Stimulated activated CD4-positive, alpha-beta T cell treated with anti-CD3 and anti-CD28 coated beads, Interleukin-1b, Interleukin-23, amount 100 ng/mL, for 1 hour (primary cell): ENCODE measurements at places on chromosomes 12 and 14.

DNA sequence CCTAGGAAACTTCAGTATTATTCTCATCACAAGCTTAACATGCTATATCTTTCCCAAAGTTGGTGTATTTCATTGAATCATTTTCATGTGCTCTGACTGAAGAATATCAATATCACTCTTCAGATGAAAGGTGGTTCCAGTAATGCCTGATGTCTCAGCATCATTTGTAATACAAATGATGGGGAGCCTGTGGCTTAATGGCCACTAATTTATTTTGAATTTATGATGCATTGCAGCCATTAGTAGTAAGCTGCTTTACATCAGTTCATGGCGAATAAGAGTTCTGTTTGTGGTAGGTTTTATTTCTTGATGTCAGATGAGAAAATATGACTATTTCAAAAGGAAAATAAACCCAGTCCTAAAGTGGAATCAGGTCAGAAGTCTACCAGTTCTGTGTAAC lies 139.4 kb downstream of the SLC16A7 start:
- no peak for DNase-seq

- no peak for DNase-seq
These were observed 113.0 kb downstream of the UNC79 start for GRCh38 chr14:93543766-93544165.

- no peak for DNase-seq
These were observed 77.7 kb downstream of the ETNK1 start for GRCh38 chr12:22702690-22703089.

DNA sequence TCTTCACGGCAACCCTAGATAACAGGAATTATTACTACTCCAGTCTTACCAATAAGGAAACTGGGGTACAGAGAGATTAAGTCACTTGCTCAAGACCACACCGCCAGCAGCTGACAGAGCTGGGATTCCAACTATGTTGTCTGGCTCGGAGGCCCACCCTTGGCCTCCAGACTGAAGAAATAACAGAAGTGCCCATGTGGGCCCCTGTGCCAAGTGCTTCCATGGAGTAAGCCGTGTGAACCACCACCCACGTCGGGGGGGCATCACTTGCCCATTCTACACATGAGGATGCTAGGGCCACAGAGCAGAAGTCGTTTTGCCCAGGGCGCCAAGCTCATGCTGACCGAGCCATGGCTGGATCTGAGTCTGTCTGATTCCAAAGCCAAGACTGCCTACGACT lies 926 bp upstream of the CMKLR1 start:
- no peak for DNase-seq

DNA sequence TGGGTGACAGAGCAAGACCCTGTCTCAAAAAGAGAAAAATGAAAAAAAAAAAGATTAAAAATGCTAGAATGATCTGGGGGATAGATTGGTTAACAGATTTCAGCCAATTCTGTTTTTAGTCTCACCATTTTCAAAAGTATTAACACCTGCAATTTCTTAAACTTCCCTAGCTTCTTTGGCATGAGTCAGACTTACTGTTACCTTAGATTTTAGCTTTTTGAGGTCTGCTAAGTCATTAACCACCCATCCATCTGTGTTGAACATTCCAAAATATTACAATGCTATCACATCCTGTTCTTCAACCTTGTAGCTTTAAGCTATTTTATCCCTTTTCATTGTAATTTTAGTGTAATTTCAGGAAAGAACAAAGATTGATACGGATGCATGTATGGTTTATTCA lies 59.3 kb downstream of the PPP1R13B start:
- DNase-seq: no peak

- no peak for DNase-seq
These were observed 4.7 kb upstream of the CISTR start for GRCh38 chr12:53756300-53757100.

- no peak for DNase-seq
These were observed 11.1 kb downstream of the EXOC3L4 start for GRCh38 chr14:103105580-103106150.

GRCh38 chr12:102119674-102120563 lies at the start of the genes NUP37 and PARPBP:
TSS of gene NUP37 (minus strand) at chr12:102120114. CDS start at chr12:102118518, 1,596 bp downstream.
TSS of gene PARPBP (plus strand) at chr12:102120183. CDS start at chr12:102123889, 3,706 bp downstream.
- DNase-seq: peak; percentile 68

DNA sequence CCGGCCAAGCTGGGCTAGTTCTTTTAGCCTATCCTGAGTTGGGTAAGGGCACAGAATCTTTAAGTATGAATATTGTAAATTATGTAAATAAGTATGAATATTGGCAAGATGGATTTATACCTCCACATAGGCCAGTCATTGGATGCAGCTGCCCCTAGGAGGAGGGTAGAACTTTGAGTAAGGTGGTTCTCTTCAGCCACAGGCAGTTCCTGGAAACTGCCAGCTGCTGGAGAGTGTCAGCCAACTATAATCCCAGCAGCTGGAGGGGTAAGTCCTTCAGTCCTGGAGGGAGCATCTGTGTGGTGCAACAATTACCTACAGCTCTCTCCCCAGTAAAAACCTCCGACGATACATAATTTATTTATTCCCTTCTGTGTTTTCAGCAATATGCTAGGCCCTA lies 65.8 kb upstream of the TMPO start:
- no peak for DNase-seq

DNA sequence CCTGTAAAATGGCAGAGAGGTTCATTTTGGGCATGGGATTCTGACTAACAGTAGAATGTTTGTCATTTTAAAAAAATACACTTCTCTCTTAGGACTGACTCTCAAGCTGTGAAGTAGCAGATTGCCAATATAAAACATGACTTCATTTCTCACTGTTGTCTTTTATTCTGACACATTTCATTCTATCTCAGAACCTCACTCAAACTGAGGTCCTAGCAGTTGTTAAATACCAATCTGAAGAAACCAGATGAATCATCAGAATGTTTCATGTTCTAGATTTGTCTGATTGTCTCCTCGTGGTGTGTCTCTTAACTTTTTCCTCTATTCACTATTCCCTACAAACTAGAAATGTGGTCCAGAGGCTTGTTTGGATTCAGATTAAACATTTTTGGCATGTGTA lies 276.5 kb upstream of the NPAS3 start:
- DNase-seq: no peak

DNA sequence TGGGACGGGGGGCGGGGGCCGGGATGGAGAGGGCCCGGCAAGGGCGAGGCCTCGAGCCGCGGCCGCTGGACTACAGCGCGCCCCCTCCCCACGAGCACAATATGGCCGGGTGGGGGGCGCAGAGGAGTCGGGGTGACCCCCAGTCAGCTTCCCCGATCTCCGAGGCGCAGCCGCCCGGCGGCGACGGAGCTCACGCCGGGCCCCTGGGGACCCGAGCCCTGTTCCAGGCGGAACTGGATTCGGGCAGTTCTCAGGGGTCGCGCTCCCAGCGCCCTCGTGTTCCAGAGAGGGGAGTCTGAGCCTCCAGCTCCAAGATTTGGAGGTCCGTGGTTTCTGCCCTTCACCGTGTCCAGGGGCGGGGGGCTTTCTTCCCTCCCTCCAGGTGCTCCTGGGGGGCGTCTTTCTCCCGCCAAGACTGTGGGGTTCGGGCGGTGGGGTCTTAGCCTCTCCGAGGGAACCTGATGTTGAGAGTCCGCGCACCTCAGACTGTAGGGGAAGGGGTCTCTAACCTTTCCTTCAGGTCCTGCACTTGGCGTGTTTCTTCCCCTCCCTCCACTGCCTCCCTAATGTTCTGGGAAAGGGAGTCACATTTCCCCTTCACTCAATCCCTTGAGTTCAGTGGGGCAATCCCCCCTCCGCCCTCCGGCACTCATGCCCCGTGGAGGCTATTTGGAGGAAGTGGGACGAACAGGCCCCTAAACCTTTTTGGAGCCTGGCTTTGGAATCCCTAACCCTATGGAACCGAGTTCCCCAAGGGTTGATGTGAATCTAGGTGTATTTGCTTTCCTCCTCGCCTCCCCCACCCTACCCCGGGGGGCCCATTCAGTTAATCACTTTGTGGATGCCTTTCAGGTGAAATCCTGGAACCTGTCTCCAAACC lies 584 bp downstream of the ACVR1B start:
- no peak for DNase-seq

DNA sequence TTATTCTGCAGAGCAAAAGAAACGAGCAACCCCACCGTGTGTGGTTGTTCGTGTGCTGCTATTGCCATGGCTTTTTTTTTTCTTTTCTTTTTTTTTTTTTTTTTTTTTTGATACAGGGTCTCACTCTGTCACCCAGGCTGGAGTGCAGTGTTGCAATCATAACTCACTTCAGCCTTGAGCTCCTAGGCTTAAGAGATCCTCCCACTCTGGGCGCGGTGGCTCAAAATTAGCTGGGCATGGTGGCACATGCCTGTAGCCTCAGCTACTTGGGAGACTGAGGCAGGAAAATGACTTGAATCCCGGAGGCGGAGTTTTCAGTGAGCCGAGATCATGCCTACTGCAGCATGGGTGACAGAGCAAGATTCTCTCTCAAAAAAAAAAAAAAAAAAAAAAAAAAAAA lies 144.2 kb downstream of the ESR2 start:
- DNase-seq: no peak

- no peak for DNase-seq
These were observed 50.5 kb downstream of the HSPB8 start for GRCh38 chr12:119229205-119229604.

DNA sequence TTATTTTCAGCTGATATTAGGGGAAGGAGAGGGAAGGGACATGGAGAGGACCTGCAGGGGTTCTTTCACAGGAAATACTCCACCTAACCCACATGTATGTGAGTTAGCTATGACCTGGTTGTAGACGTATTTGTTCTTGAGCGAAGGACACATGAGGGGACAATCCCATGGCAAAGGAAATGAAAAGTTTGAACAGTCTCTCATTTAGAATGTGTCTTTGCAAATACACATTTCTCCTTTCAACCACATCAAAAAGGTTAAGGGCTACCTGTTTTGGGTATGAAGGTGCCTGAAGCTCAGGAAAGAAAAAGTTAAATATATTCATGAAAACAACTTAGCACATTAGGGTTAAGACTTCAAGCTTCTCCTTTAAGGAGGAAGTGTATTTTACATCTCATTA lies 7.4 kb downstream of the PYGL start:
- no peak for DNase-seq

DNA sequence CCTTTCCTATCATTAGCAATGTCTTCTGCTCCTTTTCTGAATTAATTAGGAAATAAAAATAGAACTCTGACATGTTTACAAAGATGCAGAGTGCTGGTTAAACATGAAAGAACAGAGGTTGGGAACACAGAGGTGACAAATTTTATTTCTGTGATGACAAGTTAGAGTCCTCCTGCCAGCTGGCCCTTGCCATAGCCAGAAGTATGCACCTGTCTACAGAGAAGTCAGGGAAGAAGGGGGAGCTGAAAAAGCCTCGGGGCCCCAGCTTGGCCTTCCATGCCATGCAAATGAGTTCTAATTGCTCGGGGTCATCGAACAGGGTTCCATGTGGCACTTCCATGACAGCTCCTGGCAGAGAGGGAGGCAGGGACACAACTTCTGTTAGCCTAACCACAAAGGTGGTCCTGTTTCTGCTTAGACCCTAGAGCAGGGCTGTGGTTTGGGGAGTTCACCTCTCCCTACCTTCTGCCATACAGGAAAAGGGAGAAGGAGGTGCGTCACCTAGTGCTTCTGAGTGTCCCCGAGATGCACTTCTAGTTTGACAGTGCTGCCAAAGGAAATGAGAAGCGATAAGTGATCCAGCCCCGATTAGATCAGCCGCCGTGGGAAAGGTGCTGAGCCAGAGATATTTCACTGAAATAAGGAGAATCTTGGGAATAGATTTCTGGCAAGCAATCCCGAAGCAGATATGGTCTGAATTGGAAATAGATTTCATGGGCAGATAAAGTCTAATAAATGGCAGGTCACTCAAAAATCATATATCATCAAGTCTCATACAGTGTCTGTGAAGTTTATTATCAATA lies 155.8 kb upstream of the FOXN3 start:
- no peak for DNase-seq

DNA sequence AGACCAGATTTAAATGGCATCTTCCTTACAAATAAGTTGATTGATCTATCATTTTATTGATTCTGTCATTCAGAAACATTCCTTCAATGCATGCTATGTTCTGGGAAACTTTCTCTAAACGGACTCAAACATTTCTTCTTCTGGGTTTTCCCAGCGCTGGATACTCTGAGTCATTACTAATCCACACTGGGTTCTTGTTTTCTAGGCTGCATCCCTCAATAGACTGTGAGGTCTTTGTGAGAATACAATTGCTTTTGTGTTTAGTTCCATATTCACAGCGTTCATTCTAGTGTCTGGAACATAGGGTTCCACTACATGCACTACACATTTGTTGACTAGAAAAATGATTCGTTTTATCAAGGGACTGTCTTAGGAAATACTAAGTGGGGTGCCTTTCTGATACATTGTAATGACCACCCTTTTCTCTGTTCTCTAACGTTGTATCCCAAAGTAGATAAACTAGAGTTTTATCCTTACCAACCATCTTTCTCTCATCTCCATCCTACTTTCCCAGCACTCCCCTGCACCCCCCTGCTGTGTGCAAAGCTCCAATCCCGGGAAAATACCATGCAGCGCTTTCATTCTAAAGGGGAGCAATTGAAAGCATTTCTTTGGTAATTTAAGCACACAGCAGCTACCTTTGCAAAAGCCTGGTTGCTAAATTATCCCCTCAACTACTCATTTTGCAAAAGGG lies 878.7 kb downstream of the DIO2 start:
- DNase-seq: no peak
